M059J (cell line): ENCODE measurements at places on chromosomes 12 and 14. TPM values are rescaled to one million over a fixed set of nuclear protein-coding genes. Genes with fewer than 3 reads are reported as not detected.

PLEKHG7 gene
- not detected in 2 replicates for total RNA-seq

ARHGEF40 gene
- total RNA-seq: 12.0 and 24.8 TPM in 2 replicates

P2RX7 gene
- 2.8 and 6.1 TPM in 2 replicates for total RNA-seq

SLCO1C1 gene
- total RNA-seq: not detected in 2 replicates

EEA1 gene
- total RNA-seq: 8.0 and 13.3 TPM in 2 replicates

RHOJ gene
- 1.6 and 1.8 TPM in 2 replicates for total RNA-seq

PSMD9 gene
- total RNA-seq: 65.7 and 73.8 TPM in 2 replicates

MLXIP gene
- total RNA-seq: 3.2 and 7.7 TPM in 2 replicates

ASIC1 gene
- 0.69 and 4.2 TPM in 2 replicates for total RNA-seq

MYO1A gene
- total RNA-seq: not detected in 2 replicates

AMIGO2 gene
- 26.1 and 37.5 TPM in 2 replicates for total RNA-seq

BATF gene
- total RNA-seq: 1.9 TPM in 1 of 2 replicates, not detected in the other

TC2N gene
- not detected in 2 replicates for total RNA-seq

BRF1 gene
- 10.4 and 13.0 TPM in 2 replicates for total RNA-seq

MIPOL1 gene
- total RNA-seq: 0.12 TPM in 1 of 2 replicates, not detected in the other

ST8SIA1 gene
- total RNA-seq: 0.15 and 2.5 TPM in 2 replicates

MYBPC1 gene
- total RNA-seq: not detected in 2 replicates

RHEBL1 gene
- 2.5 and 4.5 TPM in 2 replicates for total RNA-seq

FAM216A gene
- 20.6 and 24.8 TPM in 2 replicates for total RNA-seq

TMEM30B gene
- not detected in 2 replicates for total RNA-seq

MYRFL gene
- total RNA-seq: not detected in 2 replicates

STAB2 gene
- not detected in 2 replicates for total RNA-seq

EML5 gene
- total RNA-seq: 0.64 and 0.96 TPM in 2 replicates

C12orf60 gene
- 0.69 and 2.0 TPM in 2 replicates for total RNA-seq

BCL2L14 gene
- total RNA-seq: 0.05 and 6.7 TPM in 2 replicates

ESPL1 gene
- total RNA-seq: 2.9 and 9.0 TPM in 2 replicates

TSHR gene
- not detected in 2 replicates for total RNA-seq

APOLD1 gene
- total RNA-seq: 16.9 and 18.9 TPM in 2 replicates

PDE3A gene
- total RNA-seq: 13.5 and 18.9 TPM in 2 replicates

KRT82 gene
- total RNA-seq: not detected in 2 replicates

SIRT4 gene
- total RNA-seq: 2.2 and 7.4 TPM in 2 replicates

PTPN6 gene
- 0.39 and 0.98 TPM in 2 replicates for total RNA-seq

ALX1 gene
- 0.27 TPM in 1 of 2 replicates, not detected in the other for total RNA-seq

ARF3 gene
- total RNA-seq: 80.8 and 81.3 TPM in 2 replicates

POTEM gene
- not detected in 2 replicates for total RNA-seq

TSPAN8 gene
- 0.64 TPM in 1 of 2 replicates, not detected in the other for total RNA-seq

DPPA3 gene
- not detected in 2 replicates for total RNA-seq

ENDOU gene
- total RNA-seq: not detected in 2 replicates

MBIP gene
- total RNA-seq: 22.3 and 24.6 TPM in 2 replicates

KRT80 gene
- total RNA-seq: 36.6 and 52.7 TPM in 2 replicates

DRAM1 gene
- 22.8 and 25.9 TPM in 2 replicates for total RNA-seq

RALGAPA1 gene
- 13.4 and 16.0 TPM in 2 replicates for total RNA-seq

NPAS3 gene
- 1.2 and 2.7 TPM in 2 replicates for total RNA-seq

CFAP251 gene
- total RNA-seq: 1.1 and 1.2 TPM in 2 replicates

PLEKHD1 gene
- total RNA-seq: not detected in 2 replicates

KRT2 gene
- total RNA-seq: not detected in 2 replicates

STXBP6 gene
- total RNA-seq: 0.42 TPM in 1 of 2 replicates, not detected in the other

FERMT2 gene
- total RNA-seq: 64.2 and 80.1 TPM in 2 replicates

PARPBP gene
- total RNA-seq: 14.7 and 22.3 TPM in 2 replicates

AQP5 gene
- total RNA-seq: 0.25 and 0.27 TPM in 2 replicates
